ENCODE measurements at places on chromosomes 11 and 22. TPM values are rescaled to one million over a fixed set of nuclear protein-coding genes. Genes with fewer than 3 reads are reported as not detected.

The PATE3 gene
- not detected for total RNA-seq

The CRYBB3 gene
- not detected for total RNA-seq

The CCDC15 gene
- 0.67 TPM for total RNA-seq

The NTM gene
- total RNA-seq, result not detected

The MYO7A gene
- 1.2 TPM for total RNA-seq

The APOL5 gene
- total RNA-seq, result not detected

Data from A549 treated with GW870086 at 1 μM for 4 hours (cell line).